T-helper 2 cell (primary cell): ENCODE measurements at places on chromosomes 5 and 9.

DNA sequence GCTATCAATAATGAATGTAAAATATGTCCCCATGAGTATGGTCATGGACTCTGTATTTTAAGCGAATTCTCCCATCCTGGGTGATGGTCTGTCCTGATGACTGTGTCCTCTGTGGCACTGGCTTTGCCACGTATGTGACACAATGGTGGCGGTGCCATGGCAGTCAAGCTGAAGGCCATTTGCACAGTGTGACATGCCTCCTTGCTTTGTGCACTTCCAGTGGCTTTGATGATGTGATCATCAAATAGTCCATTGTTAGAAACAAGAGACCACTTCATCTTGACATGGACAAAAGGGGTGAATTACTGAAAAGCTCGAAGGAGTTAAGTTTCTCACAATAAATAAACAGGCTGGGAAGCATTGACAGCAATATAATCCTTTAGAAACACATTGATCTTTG is 31.0 kb upstream of the PRRC1 start:
- no peak for DNase-seq

DNA sequence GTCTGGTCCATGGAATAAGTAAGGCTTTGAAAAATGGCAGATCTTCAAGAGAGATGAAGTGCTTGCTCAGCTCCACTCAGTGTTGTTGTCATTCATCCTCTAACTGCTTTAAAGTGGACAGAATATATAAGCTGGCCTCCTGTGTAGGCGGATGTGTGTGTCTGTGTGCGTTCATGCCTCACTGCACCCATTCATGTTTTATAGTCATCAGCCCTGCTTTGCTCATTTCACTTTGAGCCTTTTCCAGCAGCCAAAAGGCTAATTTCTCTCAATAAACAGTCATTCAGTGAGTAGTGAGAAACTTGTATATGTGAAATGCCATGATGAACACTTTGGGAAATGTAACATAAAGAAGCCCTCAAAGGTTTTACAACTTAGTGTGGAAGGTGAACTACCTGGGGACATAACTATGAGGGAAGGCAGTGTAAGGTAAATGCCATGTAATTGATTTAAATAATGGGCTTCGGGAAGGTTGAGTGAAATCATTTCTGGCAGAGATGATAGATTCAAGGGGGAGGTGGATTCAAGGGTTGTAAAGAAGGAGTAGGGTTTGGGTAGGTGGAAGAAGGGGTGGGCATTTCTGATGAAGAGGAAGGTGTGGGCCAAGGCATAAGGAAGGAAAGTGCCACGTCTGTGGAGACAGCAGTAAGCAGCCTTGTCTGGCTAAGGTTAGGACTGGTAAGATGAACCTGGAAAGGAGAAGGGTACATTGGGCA is 15.7 kb downstream of the TTC23L start:
- DNase-seq: no peak

- DNase-seq: no peak
Measured at GRCh38 chr9:14517154-14517906, 175.9 kb downstream of the ZDHHC21 start.

DNA sequence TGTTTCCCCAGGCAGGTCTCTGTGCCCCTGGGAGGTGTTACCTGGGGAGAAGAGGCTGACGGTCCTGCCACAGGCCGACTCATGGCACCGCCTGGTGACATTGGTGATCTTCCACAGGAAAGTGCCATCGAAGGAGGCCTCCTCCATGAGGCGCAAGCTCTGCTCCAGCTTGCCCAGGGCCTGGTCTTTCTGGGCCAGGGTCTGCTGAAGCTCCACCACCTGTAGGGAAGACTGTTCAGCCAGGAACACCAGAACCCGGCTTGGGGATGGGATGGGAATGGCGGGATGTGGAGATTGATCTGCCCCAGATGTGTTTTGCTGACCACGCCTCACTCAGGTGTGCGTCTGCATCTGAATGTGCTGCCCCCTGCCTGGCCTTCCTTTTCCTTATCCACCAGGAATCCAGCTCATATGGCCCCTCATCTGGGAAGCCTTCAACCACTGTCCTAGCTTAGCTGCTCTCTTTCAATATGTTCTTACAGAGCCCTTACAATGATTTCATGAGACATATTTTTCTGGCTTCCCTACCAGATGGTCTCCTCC is 15.2 kb downstream of the TRAF1 start:
- DNase-seq: no peak

DNA sequence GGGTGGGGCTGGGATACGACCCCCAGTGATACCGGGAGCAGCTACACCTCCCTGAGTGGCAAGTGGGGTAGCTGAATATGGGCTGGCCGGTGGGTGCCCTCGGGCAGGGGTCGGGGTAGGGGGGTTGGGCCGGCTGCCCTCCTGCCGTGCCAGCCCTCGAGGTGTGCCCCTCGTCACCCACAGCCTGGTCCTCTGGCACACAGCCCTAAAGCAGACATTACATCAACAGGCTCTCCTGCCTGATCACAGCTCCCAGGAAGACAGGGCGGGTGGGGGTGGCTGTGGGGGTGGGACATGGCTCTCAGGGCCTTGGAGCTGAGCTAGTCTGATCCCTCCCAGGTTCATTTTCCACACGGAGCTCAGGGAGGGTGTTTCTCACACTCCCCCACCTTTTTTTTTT is 23.2 kb downstream of the FBXW5 start:
- DNase-seq: no peak

GRCh38 chr9:109020581-109021511 is 7.5 kb upstream of the CTNNAL1 start:
- no peak for DNase-seq

- DNase-seq: no peak
Measured at GRCh38 chr9:16521868-16522411, 348.5 kb downstream of the BNC2 start.

- peak; percentile 39 for DNase-seq
Measured at GRCh38 chr5:89255845-89256463, 373.0 kb upstream of the MEF2C start.
